Esophagus muscularis mucosa (tissue), 4 donors: ENCODE measurements at places on chromosomes 13 and 19. TPM values are rescaled to one million over a fixed set of nuclear protein-coding genes. Genes with fewer than 3 reads are reported as not detected.

DNA sequence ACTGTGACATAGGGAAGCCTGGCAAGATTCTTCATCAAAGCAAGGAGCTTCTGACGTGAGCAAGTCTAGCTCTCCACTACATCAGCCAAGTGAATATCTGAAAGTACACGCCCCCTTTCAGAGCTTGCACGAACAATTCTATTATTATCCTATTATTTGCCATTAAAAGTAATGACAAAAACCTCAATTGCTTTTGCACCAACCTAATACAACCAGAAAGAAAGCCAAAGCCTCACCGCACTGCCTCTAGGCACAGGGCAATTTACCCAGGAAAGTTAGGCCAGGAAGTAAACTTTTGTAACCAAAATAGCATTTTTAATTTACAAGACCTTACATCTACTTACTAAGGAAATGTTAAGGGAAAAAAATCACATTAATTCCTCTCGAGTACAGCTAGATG lies 41.2 kb downstream of the LATS2 start:
- no peak for DNase-seq

DNA sequence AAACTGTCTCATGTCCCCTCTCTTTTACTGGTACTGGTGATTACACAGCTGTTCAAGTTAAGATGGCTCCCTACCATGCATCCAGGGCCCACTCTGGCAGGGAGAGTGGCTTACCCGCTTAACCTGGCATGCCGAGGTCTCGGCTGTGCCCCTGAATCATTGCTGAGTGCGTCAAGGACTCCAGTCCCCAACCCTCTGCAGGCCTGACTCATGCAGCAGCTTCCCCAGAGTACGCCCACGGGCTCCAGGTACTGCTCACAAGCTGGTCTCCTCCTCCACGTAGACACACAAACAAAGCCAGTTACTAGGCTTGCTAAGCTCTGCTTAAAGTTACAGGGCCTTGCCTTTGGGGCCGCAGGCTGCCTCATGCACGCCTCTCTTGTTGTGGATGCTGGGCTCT lies 447.4 kb downstream of the COG6 start:
- DNase-seq: no peak

DNA sequence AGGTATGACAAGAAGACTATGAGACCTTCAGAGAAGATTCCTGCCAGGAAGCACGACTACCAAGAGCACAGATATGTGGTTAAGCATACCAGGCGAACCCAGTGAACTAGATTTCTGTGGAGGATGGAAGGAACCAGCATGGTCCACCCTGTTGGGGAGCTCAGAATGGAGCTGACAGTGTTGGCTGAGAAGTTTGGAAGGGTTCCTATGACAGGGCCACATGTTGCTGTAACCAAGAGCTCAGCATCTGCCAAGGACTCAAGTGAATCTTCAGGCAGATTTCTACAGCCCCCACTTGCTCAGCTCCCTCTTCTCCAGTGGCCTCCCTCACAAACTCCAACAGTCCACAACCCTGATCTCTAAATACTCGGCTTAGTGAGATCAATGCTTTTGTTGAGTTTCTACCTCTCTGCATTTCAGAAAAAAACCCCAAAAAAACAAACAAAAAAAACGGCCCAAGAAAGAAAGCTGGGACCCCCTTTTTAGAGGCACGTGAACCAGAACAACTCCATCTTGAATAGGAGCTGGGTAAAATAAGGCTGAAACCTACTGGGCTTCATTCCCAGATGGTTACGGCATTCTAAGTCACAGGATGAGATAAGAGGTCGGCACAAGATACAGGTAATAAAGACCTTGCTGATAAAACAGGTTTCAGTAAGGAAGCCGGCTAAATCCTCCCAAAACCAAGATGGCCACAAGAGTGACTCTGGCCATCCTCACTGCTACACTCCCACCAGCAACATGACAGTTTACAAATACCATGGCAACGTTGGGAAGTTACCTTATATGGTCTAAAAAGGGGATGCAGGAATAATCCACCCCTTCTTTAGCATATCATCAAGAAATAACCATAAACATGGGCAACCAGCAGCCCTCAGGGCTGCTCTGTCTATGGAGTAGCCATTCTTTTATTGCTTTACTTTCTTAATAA lies 691.1 kb downstream of the UQCRFS1 start:
- peak; percentile 50 for DNase-seq

GRCh38 chr13:27619728-27620376 lies 477 bp downstream of the LNX2 start:
- DNase-seq: no peak

DNA sequence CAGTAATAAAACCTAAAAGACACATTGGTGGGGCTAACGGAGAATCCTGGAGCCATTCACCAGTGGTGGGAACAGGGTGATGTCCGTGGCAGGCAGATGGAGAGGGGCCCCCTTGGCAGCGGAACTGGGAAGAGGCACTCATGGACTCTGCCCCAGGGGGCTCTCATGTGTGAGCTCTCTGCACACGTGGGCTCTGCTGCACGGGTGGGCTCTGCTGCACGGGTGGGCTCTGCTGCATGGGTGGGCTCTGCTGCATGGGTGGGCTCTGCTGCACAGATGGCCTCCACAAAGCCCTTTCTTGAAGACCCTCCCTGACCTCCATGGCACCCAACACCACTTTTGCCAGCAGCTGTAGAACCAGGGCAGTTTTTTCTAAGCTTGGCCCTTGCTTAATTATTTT lies 52.3 kb downstream of the PARP4 start:
- no peak for DNase-seq

DNA sequence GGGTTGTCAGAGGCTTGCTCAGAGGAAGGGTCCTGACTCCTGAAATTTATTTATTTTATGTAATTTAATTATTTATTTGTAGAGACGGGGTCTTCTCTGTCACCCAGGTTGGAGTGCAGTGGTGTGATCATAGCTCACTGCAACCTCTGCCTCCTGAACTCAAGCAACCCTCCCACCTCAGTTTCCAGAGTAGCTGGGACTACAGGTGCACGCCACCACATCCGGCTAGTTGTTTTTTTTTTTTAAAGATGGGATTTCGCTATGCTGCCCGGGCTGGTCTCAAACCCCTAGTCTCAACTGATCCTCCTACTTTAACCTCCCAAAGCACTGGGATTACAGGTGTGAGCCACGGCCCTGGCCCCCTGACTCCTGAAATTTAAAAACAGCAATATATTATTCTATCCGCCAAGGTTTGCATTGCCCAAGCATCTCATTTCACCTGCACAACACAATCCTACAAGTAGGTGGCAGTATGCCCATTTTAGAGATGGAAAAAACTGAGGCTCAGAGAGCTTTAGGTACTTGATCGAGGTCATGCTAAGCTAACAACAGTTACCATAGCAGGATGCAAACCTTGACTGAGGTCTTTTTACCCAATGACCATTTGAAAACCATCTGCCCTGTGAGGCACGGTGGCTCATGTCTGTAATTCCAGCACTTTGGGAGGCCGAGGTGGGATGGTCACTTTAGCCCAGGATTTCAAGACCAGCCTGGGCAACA lies 18.1 kb downstream of the ARHGEF18 start:
- DNase-seq: no peak

GRCh38 chr19:18263324-18264136 lies 10.7 kb downstream of the IQCN start:
- DNase-seq: no peak

The RNF17 gene
- total RNA-seq: not detected

The LHB gene
- total RNA-seq: not detected
